Kidney (tissue), 22 donors: ENCODE measurements at places on chromosomes 12 and 14. TPM values are rescaled to one million over a fixed set of nuclear protein-coding genes. Genes with fewer than 3 reads are reported as not detected.

The NTN4 gene
- 83.2 TPM for total RNA-seq

GRCh38 chr14:65351493-65352194 lies 60.9 kb upstream of the FUT8 start:
- DNase-seq: no peak

- no peak for DNase-seq
These were observed 3.5 kb upstream of the EIF5 start for GRCh38 chr14:103330536-103330935.

GRCh38 chr12:102421802-102422583 lies 58.4 kb downstream of the IGF1 start:
- DNase-seq: no peak

DNA sequence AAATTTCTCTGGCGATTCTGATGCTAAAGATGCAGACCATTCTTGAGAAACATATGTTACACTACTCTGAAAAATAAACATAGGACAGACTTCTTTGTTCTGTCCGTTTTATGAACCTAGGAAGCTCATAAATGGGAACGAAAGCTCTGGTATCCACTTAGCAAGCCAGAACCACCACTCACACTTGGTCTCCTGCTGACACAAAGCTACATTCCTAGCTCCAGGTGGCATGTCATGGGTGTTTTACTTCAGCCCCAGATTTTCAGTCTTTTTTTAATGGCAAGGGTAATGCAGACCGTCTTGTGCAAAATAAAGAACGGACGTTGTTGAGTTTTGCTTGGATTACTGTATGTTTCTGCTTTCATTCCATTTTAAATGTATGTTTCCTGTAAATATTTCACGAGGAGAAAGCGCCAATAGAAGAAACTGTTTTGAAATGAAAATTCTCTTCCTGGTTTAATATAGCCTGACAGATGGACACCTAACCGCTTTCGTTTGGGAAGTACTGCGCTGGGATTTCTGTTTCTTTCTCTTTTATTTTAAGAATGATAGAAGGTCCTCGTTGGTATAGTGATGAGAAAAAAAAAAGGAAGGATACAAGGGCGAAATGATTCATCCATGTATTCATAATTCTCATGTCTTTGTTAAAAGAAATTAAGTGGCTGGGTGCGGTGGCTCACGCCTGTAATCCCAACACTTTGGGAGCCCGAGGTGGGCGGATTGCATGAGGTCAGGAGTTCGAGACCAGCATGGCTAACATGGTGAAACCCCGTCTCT lies 871 bp upstream of the COQ5 start:
- no peak for DNase-seq

DNA sequence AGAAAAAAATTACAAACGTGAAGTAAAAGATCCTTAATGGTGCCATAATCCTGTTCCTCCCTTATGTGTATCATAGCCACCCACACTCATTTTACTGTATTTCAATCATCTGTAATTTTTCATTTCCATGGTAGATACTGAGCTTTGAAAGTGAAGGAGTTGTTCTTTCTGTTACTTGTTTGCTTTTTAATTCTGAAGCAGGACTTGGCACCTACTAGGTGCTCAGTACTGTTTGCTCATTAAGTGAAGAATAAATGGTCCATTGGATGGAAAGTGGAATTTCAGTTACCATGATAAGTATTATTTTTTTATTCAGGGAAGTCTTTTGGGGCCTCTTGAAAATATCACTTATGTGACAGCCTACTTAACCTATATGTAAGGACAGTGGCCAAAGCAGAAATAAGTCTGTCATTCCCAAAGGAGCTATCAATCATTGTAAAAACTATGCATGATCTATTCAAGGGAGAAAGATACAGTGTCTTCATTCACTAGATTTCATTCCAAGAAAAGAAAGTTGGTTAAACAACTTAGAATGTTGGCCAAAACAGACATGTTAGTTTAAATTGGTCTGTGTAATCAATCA lies 1244.4 kb upstream of the SEL1L start:
- no peak for DNase-seq

- no peak for DNase-seq
These were observed 8.0 kb upstream of the NRXN3 start for GRCh38 chr14:78162202-78162601.

The HOXC13 gene
- total RNA-seq: not detected

The C12orf50 gene
- total RNA-seq: 0.13 TPM

GRCh38 chr12:108691998-108692808 lies 39.1 kb downstream of the CORO1C start:
- DNase-seq: peak; percentile 20

The TBX3 gene
- total RNA-seq: 18.0 TPM
